Aorta (tissue), 5 donors: ENCODE measurements at places on chromosomes 1 and 21. TPM values are rescaled to one million over a fixed set of nuclear protein-coding genes. Genes with fewer than 3 reads are reported as not detected.

THEM5 gene
- polyA plus RNA-seq, result not detected

- H3K4me3 ChIP-seq, result no peak overlapping the region
- DNase-seq, result no peak
- no peaks in the 10 kb centered on the region for H3K36me3 ChIP-seq
- H3K27me3 ChIP-seq, result no peaks in the 10 kb centered on the region
Observed at GRCh38 chr1:53593758-53594380, 134.7 kb downstream of the DMRTB1 start.

DNA sequence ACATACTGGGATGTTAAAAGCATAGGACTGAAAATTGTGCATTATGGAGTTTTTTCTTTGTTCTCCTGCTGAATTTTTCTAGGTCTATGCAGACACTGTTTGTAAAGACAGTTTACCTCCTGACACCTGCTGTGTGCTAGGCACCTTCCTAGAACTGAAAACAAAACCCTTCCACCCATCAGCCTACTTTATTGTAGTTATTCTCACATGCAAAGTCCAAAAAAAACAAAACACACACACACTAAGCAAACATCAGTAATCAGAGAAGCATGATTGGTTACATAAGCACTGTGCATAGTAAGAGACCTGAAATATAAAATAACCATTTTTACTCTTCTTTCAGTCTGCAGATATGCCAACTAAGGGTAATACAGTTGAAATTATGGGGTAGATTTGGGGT lies 195.1 kb downstream of the CRB1 start:
- H3K4me1 ChIP-seq, result peaks cover 4% of the 10 kb centered on the region
- H3K36me3 ChIP-seq, result no peaks in the 10 kb centered on the region

GRCh38 chr1:45543581-45544417 lies 6.8 kb upstream of the AKR1A1 start:
- peak; percentile 86 for DNase-seq
- H3K4me1 ChIP-seq, result no peaks in the 10 kb centered on the region
- H3K27ac ChIP-seq, result no peak overlapping the region

GRCh38 chr1:118271883-118272282 lies 86.9 kb upstream of the SPAG17 start:
- H3K27ac ChIP-seq, result no peak overlapping the region
- no peaks in the 10 kb centered on the region for H3K36me3 ChIP-seq
- DNase-seq, result no peak
- no peaks in the 10 kb centered on the region for H3K27me3 ChIP-seq
- H3K4me1 ChIP-seq, result no peaks in the 10 kb centered on the region

GRCh38 chr1:235549351-235550139 lies 45.3 kb upstream of the B3GALNT2 start:
- DNase-seq, result no peak
- no peaks in the 10 kb centered on the region for H3K36me3 ChIP-seq
- H3K27me3 ChIP-seq, result no peaks in the 10 kb centered on the region

- no peak overlapping the region for H3K4me3 ChIP-seq
- no peak for DNase-seq
- no peaks in the 10 kb centered on the region for H3K27me3 ChIP-seq
- H3K36me3 ChIP-seq, result no peaks in the 10 kb centered on the region
- no peak overlapping the region for H3K27ac ChIP-seq
- no peaks in the 10 kb centered on the region for H3K4me1 ChIP-seq
Observed at GRCh38 chr21:21241391-21241790, 243.2 kb downstream of the NCAM2 start.

- peaks cover 5% of the 10 kb centered on the region for H3K36me3 ChIP-seq
- no peak for DNase-seq
- H3K27me3 ChIP-seq, result no peaks in the 10 kb centered on the region
- no peak overlapping the region for H3K27ac ChIP-seq
Observed at GRCh38 chr1:225418059-225418458, 9.8 kb downstream of the LBR start.

DNA sequence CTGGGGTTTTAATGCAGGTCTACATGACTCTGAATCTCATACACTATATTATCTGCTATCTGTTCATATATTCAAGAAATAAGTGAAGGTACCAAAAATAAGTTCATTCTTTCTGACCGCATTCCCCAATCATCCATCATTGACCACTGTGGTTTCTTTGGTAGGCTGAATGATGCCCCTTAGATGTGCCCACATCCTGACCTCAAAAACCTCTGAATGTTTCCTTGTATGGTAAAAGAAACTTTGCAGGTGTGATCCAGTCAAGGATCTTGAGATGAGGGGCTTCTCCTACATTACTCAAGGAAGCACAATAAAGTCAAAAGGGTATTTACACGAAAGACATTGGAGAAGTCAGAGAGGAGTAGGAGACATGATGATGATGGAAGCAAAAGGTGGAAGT lies 60.6 kb upstream of the LRRC8B start:
- no peak overlapping the region for H3K4me3 ChIP-seq
- H3K36me3 ChIP-seq, result no peaks in the 10 kb centered on the region
- no peaks in the 10 kb centered on the region for H3K27me3 ChIP-seq
- H3K27ac ChIP-seq, result no peak overlapping the region
- DNase-seq, result no peak

COL24A1 gene
- polyA plus RNA-seq, result 0.31 TPM

- H3K27me3 ChIP-seq, result no peaks in the 10 kb centered on the region
- no peak for DNase-seq
- H3K4me3 ChIP-seq, result no peak overlapping the region
- no peaks in the 10 kb centered on the region for H3K4me1 ChIP-seq
- H3K36me3 ChIP-seq, result no peaks in the 10 kb centered on the region
Observed at GRCh38 chr1:220905650-220906560, 26.7 kb downstream of the HLX start.

CCDC17 gene
- not detected for polyA plus RNA-seq

GRCh38 chr1:54009406-54009805 lies 8.6 kb downstream of the LDLRAD1 start:
- H3K27me3 ChIP-seq, result no peaks in the 10 kb centered on the region
- no peaks in the 10 kb centered on the region for H3K36me3 ChIP-seq
- no peak overlapping the region for H3K27ac ChIP-seq
- no peak for DNase-seq
